IMR-90 (cell line): ENCODE measurements at places on chromosomes 1 and 21.

GRCh38 chr21:39052718-39053117, 130.5 kb downstream of the PSMG1 start:
- peaks cover 3% of the 10 kb centered on the region; the same call in 1 of the 2 replicates for H3K4me1 ChIP-seq
- DNase-seq, result no peak
- H3K27me3 ChIP-seq, result peaks cover 2% of the 10 kb centered on the region; the same call in 1 of the 2 replicates
- no peaks in the 10 kb centered on the region for H3K36me3 ChIP-seq
- H3K27ac ChIP-seq, result no peak overlapping the region

GRCh38 chr21:31706562-31706961, 25.4 kb downstream of the SCAF4 start:
- no peaks in the 10 kb centered on the region for H3K27me3 ChIP-seq
- no peak overlapping the region for H3K27ac ChIP-seq
- no peak overlapping the region for H3K4me3 ChIP-seq
- DNase-seq, result no peak
- H3K36me3 ChIP-seq, result peaks cover 5% of the 10 kb centered on the region
- H3K4me1 ChIP-seq, result peaks cover 6% of the 10 kb centered on the region

DNA sequence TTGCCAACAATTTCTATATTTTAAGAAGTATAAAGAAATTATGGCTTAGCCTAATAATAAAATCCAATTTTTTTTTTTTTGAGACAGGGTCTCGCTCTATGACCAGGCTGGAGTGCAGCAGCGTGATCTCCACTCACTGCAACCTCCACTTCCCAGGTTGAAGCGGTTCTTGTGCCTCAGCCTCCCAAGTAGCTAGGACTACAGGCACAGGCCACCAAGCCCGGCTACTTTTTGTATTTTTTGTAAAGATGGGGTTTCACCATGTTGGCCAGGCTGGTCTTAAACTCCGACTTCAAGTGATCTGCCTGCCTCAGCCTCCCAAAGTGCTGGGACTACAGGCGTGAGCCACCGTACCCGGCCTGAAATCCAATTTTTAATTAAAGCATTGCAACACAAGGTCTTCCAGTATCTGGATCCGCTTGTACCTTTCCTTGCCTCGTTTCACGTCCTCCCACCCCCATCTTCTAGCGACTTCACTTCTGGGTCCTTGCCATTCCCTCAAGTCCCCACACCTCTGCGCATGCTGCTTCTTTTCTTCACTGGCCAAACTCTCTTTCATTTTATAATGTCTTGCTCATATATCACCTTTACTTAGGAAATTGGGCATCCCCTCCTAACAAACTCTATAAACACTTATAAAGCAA, 2.3 kb downstream of the FUBP1 start:
- DNase-seq, result no peak
- peaks cover 9% of the 10 kb centered on the region for H3K36me3 ChIP-seq
- 0 out of 2 replicates have a peak, but pooled peaks cover 2% of the 10 kb centered on the region for H3K4me1 ChIP-seq
- peak overlapping the region; percentile 62; the same call in 1 of the 2 replicates for H3K4me3 ChIP-seq
- H3K27me3 ChIP-seq, result no peaks in the 10 kb centered on the region

DNA sequence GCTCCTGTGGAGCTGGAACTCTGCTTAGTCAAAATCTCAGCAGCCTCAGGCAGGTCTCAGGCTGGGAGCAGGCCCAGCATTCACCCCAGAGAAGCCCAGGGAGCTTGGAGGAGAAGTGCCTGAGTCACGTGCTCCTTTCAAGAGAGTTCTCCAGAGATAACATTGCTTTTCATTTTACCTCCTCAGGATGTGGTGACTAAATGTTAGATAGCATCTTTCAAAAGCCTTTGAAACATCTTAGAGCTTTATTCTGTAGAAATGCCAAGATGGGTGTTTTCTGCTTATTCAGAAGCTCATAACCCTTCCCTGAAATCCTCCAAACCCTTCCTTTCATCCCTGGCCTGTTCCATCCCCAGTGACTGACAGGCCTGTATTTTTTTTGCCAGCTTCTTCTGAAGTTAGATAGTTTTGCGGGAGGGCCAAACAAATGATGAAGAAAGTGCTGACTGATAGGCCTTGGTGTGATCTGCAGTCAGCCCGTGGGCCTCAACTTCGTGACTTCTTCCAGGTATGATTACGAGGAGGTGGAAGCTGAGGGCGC, 58.0 kb downstream of the PGM1 start:
- peaks cover 33% of the 10 kb centered on the region for H3K36me3 ChIP-seq
- no peaks in the 10 kb centered on the region for H3K27me3 ChIP-seq
- H3K4me1 ChIP-seq, result no peaks in the 10 kb centered on the region
- no peak overlapping the region for H3K27ac ChIP-seq

DNA sequence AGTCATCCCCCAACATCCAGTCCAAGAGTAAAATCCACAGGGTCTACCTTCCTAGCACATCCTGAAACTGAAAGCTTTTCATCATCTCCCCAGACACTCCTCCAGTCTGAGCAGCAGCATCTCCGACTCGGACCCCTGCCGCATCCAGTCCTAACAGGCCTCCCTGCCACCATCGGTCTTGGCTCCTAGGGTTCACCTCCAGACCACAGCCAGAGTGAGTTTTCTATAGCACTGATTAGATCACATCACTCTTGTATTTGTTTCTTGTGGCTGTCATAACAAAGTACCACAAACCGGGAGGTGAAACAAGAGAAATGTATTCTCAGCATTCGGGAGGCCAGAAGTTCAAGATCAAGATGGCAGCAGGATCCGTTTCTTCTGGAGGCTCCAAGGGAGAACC, 187.8 kb downstream of the TOMM20 start:
- no peaks in the 10 kb centered on the region for H3K36me3 ChIP-seq
- no peak overlapping the region for H3K27ac ChIP-seq
- peaks cover 2% of the 10 kb centered on the region; the same call in 1 of the 2 replicates for H3K4me1 ChIP-seq
- DNase-seq, result no peak

DNA sequence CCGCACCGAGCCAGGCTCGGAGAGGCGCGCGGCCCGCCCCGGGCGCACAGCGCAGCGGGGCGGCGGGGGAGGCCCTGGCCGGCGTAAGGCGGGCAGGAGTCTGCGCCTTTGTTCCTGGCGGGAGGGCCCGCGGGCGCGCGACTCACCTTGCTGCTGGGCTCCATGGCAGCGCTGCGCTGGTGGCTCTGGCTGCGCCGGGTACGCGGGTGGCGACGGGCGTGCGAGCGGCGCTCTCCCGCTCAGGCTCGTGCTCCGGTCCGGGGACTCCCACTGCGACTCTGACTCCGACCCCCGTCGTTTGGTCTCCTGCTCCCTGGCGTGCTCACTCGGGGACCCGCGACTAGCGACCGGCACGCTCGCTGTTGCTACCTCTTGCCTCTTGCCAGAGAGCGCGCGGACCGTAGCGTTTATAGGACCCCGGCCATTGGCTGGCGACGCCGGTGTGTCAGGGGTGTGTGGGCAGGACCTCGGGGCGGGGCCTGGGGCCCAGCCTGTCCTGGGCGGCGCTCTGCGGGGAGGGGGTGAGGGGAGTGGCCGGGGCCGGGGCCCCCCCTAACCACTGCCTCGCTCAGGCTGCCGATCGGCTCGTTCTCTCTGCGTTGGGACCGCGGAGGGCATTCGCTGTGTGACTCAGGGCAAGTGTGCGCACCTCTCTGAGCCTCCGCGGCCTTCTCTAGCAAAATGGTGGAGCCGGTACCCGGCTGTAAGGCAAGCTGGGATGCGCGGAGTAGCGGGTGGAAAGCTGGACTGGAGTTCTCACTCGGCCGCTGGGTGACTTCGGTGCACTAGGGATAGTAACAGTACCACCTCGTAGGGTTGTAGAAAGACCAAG, at the start of gene SLC2A1:
TSS of gene SLC2A1 (minus strand) at position 381 of the 832 bp plus-strand sequence. CDS start at position 164, 217 bp downstream.
- H3K36me3 ChIP-seq, result peaks cover 20% of the 10 kb centered on the region
- peaks cover 41% of the 10 kb centered on the region for H3K4me1 ChIP-seq
- H3K27ac ChIP-seq, result peak within 1 kb of the TSS; percentile 89
- peak within 1 kb of the TSS; percentile 91 for H3K4me3 ChIP-seq
- no peaks in the 10 kb centered on the region for H3K27me3 ChIP-seq

DNA sequence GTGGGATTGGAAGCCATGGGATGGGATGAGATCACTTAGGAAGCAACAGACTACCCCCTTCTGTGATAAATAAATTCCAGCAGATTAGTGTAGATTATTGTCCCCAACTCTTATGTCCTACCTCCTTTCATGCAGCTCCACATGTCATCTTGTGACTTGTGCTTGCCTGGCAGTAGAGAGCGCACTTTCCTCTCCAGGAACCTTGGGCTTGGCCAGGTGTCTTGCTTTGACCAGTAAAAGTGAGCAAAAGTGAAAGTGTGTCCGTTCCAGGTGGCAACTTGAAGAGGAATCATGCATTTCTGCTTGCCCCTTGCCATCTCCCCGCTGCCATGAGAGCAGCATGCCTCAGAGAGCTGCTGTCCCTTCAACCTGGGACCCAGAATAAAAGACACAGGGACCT, 122.9 kb upstream of the ERG start:
- H3K4me3 ChIP-seq, result no peak overlapping the region
- H3K4me1 ChIP-seq, result no peaks in the 10 kb centered on the region
- H3K36me3 ChIP-seq, result no peaks in the 10 kb centered on the region
- H3K27me3 ChIP-seq, result peaks cover 28% of the 10 kb centered on the region
- H3K27ac ChIP-seq, result no peak overlapping the region
- no peak for DNase-seq

- H3K27me3 ChIP-seq, result no peaks in the 10 kb centered on the region
- peaks cover 12% of the 10 kb centered on the region for H3K4me1 ChIP-seq
- H3K27ac ChIP-seq, result peak overlapping the region; percentile 49; the same call in 1 of the 2 replicates
- no peak overlapping the region for H3K4me3 ChIP-seq
Observed at GRCh38 chr1:8170059-8170835, 144.1 kb upstream of the ERRFI1 start.

DNA sequence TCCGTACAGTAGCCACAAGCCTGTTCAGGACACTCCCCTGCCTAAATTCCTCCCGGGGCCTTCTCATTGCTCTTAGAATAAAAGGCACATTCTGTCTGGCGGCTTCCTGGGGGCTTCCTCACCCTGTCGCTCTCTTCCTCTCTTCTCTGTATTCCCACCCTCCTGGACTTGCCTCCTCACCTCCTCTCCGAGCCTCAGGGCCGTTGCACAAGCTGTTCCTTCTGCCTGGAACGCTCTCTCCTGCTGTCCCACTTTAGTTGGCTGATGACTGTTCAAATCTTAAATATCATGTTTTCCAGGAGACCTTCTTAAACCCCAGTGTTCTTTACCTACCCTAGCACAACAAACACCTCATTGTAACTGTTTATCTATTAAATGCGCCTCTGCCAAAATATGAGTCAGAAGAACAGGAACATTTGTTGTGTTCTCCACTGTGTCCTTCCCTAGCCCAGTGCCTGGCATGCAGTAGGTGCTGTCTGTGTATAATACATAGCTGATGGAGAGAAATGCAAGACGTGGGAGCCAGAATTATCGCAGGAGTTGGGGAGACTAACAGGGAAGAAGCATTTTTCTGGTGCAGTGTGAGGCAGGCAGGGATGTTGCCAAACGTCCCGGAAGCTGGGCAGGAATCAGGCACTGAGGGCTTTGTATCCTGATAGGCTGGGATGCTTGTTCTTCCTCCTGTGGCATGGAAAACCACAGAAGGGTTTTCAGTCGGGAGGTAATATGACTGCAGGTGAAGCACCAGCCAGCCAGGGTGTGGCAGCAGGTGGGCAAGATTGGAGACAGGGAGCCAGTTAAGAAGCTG, 24.1 kb upstream of the THRAP3 start:
- H3K27me3 ChIP-seq, result no peaks in the 10 kb centered on the region
- no peak overlapping the region for H3K27ac ChIP-seq
- H3K4me3 ChIP-seq, result no peak overlapping the region
- H3K4me1 ChIP-seq, result peaks cover 16% of the 10 kb centered on the region
- peak; percentile 60 for DNase-seq
- H3K36me3 ChIP-seq, result no peaks in the 10 kb centered on the region

- no peaks in the 10 kb centered on the region for H3K27me3 ChIP-seq
- H3K4me1 ChIP-seq, result peaks cover 5% of the 10 kb centered on the region; the same call in 1 of the 2 replicates
Observed at GRCh38 chr1:161099090-161099802, 1.1 kb downstream of the KLHDC9 start.

GRCh38 chr1:168483539-168483938, 60.3 kb downstream of the XCL2 start:
- H3K4me3 ChIP-seq, result no peak overlapping the region
- DNase-seq, result peak; percentile 77
- no peak overlapping the region for H3K27ac ChIP-seq
- H3K4me1 ChIP-seq, result peaks cover 10% of the 10 kb centered on the region
- no peaks in the 10 kb centered on the region for H3K27me3 ChIP-seq
- H3K36me3 ChIP-seq, result no peaks in the 10 kb centered on the region

- no peaks in the 10 kb centered on the region for H3K27me3 ChIP-seq
- H3K4me1 ChIP-seq, result no peaks in the 10 kb centered on the region
- H3K27ac ChIP-seq, result no peak overlapping the region
- no peak overlapping the region for H3K4me3 ChIP-seq
- no peaks in the 10 kb centered on the region for H3K36me3 ChIP-seq
- DNase-seq, result no peak
Observed at GRCh38 chr1:200448034-200448762, 38.4 kb upstream of the ZNF281 start.

DNA sequence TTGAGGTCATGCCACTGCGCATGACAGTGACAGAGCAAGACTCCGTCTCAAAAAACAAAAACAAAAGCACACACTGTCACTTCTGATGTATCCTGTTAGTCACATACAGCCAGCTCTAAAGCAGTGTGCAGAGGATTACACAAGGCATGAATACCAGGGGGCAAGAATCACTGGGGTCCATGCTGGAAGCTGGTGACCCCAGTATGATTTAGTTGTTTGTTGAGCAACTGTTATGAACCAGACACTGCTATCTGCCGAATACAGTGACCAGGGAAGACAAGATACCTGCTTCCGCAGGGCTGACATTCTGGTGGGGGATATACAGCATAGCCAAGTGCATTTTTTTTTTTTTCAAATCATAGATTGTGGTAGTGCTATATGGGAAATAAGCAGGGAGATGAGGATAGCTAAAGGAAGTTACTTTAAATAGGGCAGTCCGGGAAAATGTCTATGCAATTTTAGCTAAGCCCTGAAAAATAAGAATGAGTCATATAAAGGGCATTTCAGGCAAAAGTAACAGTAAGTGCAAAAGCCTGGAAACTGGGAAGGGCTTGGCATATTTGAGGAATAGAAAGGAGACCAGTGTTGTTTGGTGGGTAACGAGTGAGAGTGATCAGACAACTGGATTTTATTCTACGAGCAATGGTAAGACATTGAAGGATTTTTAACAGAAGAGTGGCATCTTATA, 69.7 kb downstream of the ADSS2 start:
- no peaks in the 10 kb centered on the region for H3K36me3 ChIP-seq
- peaks cover 8% of the 10 kb centered on the region for H3K4me1 ChIP-seq
- no peaks in the 10 kb centered on the region for H3K27me3 ChIP-seq
- peak overlapping the region; percentile 69 for H3K27ac ChIP-seq

GRCh38 chr1:223343692-223344091, 20.3 kb downstream of the SUSD4 start:
- DNase-seq, result no peak
- H3K36me3 ChIP-seq, result no peaks in the 10 kb centered on the region
- H3K4me3 ChIP-seq, result no peak overlapping the region
- H3K27me3 ChIP-seq, result peaks cover 21% of the 10 kb centered on the region

GRCh38 chr1:203301331-203301668, 4.0 kb upstream of the BTG2 start:
- H3K27ac ChIP-seq, result no peak overlapping the region

- H3K27me3 ChIP-seq, result no peaks in the 10 kb centered on the region
- H3K4me1 ChIP-seq, result peaks cover 10% of the 10 kb centered on the region
- DNase-seq, result no peak
- peak overlapping the region; percentile 97 for H3K27ac ChIP-seq
Observed at GRCh38 chr1:248839168-248839555, 1.1 kb downstream of the ZNF672 start.

GRCh38 chr1:33219886-33220661, 36.2 kb upstream of the ZNF362 start:
- H3K27ac ChIP-seq, result no peak overlapping the region
- no peak overlapping the region for H3K4me3 ChIP-seq
- H3K4me1 ChIP-seq, result peaks cover 10% of the 10 kb centered on the region
- H3K36me3 ChIP-seq, result no peaks in the 10 kb centered on the region
- peak; percentile 45 for DNase-seq
